SK-N-SH (cell line): ENCODE measurements at places on chromosomes 7 and 10. TPM values are rescaled to one million over a fixed set of nuclear protein-coding genes. Genes with fewer than 3 reads are reported as not detected.

DNA sequence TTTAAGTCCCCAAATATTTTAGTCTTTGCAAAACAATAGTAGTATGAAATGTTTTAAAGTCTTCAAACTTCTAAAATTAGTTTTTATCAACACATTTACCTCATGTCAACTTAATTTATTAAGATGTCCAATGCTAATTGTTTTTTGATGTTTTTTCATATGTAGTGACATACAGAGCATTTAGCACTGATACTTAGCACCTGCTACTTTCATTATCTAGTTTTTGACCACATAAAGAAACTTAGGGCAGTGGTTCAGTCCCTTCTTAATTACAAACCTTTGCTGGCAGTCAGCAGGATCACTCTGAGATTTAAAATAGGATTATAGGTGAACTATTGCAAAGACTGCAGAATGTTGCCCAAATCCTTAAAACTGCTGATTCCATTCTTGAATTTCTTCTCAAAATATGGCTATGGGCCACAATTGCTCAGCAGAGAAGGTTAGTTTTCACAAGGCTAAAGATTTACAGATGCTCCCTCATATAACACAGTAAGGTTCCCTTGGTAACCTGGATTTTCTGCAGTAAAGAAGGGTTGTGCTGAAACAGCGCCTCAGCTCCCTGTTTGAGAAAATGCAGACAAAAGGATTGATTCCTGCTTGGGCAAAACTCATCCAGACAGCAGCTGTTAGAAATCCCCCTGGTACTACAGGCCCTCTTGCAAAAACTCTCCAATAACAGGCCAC, 3.4 kb downstream of the GPR85 start:
- DNase-seq: no peak

- DNase-seq: no peak
These were observed 57.9 kb downstream of the ZNF467 start for GRCh38 chr7:149715476-149715875.

Gene MKX
- not detected in 2 replicates for polyA plus RNA-seq

Gene HABP2
- polyA plus RNA-seq: not detected in 2 replicates

Gene SLC29A4
- 11.2 and 12.3 TPM in 2 replicates for polyA plus RNA-seq
